ENCODE measurements at places on chromosomes 12 and 14.

GRCh38 chr12:104990950-104991349 is 4.8 kb downstream of the NOPCHAP1 start:
- DNase-seq: no peak

GRCh38 chr12:113016796-113017195 is 38.5 kb downstream of the OAS2 start:
- DNase-seq: no peak

DNA sequence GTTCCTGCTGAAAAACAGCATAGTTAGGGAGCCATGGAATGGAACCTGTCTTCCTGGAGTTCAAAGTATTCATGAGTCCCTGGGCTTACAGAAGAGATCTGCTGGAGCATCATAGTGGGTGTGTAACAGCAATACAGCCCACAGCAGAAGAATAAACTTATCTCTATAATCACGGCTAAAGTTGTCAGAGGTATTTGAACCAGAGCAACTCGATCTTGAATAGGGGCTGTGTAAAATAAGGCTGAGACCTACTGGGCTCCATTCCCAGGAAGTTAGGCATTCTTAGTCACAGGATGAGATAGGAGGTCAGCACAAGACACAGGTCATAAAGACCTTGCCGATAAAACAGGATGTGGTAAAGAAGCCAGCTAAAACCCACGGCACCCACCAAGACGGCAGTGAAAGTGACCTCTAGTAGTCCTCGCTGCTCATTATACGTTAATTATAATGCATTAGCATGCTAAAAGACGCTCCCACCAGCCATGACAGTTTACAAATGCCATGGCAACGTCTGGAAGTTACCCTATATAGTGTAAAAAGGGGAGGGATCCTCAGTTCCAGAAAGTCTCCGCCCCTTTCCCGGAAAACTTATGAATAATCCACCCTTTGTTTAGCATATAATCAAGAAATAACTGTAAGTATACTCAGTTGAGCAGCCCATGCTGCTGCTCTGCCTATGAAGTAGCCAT is 223.4 kb downstream of the PCNX1 start:
- peak; percentile 38 for DNase-seq

DNA sequence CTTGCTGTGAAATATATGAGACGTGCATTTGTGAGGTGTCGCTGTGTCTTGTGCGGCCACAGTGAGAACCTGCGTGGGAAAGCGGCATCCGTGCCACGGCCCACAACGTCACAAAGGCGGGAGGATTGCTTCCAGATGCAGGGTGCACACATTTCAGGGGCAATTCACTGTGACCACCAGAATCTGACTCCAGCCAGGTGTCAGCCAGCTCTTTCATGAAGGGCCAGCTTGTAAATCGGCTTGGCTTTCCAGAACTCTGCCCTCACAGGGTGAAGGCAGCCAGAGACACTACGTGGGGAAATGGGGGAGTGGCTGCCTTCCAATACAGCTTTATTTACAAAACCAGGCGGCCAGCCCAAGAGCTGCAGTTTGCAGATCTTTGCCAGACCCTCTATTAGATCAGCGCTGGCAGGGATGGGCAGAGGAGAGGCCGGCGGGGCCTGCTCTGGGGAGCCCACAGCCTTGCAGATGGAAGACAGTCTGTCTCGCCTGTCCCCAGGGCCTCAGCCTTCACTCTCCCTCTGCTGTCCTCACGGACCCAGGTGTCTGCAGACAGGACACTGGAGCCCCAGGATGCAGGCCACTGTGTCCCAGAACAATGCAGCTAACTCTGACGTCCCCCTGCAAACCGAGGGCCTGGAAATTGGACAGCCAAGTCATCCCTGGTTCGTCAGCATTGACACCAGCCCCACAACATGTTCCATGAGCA is 53.5 kb downstream of the ADGRD1 start:
- DNase-seq: no peak

GRCh38 chr14:49310298-49310697 is 275.9 kb downstream of the RPS29 start:
- no peak for DNase-seq

- no peak for DNase-seq
Measured at GRCh38 chr14:75168586-75169335, 7.7 kb downstream of the TMED10 start.

DNA sequence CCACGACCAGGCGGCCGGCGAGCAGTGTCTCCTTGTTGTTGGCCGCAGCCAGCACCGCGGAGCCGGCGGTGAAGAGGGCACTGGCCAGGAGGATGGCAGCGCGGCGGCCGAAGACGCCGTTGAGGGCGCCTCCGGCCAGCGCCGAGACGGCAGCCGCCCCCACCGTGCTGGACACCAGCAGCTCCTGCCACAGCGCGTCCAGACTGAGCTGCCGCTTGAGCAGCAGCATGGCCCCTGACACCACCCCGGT is 691 bp downstream of the SLC2A13 start:
- DNase-seq: no peak

DNA sequence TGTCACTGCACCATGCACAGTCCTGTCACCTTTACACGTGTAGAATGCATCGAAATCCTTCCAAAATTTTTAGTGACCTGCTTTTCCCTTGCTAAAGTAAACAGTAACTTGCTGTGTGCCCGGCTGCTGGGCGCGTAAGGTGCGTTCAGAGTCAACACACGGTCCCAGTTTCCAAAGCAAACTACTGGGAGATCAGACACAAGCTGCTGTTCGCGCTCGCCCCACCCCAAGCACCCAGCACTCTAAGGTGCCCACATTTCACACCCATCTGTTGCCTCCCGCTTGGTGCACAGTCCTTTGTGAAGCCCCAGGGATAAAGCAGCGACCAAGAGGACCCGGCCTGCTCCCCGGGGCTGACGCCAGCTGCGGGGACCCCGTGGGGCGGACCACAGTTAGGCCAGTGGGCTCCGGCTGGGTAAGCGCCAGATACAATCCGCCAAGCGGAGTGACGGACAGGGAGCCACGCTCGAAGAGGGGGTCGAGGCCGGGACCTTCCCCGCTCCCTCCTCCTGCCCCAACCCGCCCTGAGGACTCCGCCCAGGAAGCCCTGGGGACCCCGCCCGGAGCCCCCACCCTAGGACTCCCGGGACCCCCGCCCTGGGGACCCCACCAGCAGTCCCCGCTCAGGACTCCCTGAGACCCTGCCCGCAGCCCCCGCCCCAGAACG is 633 bp downstream of the STX2 start:
- peak; percentile 59 for DNase-seq

DNA sequence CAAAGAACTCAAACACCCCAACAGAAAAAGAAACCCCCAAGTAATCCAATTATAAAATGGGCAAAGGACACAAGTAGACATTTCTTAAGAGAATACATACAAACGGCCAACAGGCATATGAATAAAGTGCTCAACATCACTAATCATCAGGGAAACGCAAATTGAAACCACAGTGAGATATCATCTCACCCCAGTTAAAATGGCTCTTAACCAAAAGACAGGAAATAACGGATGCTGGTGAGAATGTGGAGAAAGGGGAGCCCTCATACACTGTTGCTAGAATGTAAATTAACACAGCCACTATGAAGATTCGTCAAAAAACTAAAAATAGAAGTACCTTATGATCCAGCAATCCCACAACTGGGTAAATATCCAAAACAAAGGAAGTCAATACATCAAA is 52.4 kb downstream of the CLMN start:
- DNase-seq: no peak

- no peak for DNase-seq
Measured at GRCh38 chr14:60946773-60947172, 34.1 kb downstream of the TRMT5 start.

DNA sequence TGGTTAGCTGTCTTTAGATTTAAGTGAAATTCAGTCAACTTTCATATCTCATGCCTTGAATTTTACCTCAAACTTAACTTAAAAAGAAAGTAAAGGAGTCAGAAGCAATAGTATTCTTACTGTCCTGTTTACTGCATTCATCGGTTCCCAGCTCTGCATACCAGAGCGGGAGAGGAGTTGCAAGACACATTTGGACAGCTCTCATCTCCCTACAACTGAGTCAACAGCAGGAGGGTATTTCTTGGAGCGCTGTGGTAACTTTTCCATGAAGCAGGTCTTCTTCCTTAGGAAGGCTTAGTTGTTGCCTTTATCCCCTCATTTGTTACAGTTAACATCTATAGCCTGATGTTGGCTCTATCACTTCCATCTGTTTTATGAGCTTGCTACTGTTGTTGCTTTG is 65.1 kb downstream of the TRMT5 start:
- no peak for DNase-seq

DNA sequence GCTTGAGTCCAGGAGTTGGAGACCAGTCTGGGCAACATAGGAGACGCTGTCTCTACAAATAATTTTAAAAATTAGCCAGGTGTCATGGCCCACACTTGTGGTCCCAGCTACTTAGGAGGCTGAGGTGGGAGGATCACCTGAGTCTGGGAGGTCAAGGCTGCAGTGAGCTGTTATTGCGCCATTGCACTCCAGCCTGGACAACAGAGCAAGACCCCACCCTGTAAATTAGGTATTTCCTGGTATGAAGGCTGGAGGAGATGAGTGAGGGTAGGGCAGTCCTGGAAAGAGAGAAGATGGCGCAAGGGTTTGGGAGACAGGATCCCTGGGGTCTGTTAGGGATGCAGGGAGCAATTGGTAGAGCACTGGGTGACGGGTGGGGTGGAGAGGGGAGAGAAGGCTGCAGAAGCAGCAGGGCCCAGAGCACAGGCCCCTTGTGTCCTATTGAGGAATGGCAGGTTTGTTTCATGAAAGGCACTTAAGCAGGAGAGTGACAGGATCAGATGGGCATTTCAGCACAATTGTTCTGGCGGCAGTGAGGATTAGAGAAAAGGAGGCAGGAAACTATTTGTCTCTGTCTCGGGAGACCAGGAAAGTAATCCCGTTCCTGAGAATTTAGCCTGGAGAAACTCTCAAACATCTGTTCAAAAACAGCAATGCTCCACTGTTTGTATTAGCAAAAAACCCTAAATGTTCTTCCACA is 47.2 kb upstream of the KTN1 start:
- no peak for DNase-seq

DNA sequence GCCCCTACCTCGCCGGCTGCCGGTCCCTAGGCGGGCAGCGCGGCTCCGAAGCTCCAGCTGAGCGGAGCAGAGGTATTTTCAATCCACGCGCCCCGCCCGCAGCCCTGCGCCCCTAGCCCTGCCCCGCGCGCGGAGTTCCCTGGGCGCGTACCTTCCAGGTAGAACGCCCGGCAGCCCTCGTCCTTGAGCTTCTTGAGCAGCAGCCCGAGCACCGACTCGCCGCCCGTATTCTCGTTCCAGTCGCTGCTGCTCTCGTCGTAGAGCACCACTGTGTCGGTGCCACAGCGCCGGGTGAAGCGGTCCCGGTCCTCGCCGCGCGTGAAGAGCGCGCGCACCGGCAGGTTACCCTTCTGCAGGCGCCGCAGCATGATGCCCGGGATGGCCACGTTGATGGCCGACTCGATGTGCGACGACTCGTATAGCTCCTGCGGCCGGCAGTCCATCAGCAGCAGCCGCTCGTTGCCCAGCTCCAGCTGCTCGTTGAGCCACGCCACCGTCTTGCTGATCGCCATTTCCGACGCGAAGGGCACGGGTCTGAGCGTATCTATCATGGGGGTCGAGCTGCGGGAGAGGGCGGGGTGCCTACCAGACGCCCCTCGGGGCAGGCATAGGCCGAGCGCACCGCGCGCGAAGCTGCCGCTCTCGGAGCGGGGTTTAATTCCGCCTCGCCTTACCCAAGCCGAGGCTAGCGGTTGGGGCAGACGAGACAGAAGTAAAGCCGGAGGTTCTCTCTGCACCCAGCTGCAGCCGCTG is 636 bp downstream of the DUSP6 start:
- peak; percentile 65 for DNase-seq

DNA sequence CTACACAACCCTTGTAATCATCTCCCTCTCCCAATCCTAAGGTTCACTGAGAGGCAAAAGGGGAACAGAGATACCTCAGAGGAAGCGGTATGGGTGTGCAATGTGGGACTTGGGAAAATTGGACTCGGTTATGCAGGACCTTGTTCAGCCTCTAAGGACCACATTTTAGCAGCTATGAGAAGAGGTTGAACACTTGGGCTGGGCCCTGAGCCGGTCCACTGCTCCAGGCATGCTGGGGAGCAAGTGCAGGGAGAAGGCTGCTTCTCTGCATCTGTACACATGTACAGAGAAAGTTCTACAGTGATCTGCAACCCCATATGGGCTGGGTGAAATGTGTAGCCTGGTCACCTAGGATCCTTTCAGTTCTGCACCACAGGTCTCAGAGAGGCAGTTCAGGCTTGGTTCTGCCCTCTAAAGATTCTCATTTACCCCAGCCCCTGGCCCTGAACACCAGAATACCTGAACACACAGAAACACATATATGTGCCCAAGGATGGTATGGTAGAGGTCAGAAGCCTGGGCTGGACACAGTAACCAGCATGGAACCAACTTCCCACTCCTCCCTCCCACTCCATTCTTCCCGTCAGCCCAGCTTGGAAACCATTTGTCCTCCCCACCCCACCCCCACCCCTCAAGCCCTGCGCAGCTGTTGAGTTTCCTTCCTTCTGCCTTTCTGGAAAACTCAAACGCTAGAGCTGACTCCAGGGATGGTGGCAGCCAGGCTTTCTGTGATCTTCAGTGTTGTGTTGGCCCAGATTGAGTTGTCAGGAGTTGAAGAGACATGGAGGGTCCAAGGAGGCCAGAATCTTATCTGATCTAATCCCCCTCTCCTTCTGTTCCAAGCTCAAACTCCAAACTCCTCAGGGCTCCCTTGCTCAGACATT is 10.4 kb downstream of the HOXC5 start:
- no peak for DNase-seq

- DNase-seq: no peak
Measured at GRCh38 chr12:107776171-107776570, 1.7 kb downstream of the ASCL4 start.

- no peak for DNase-seq
Measured at GRCh38 chr14:23468704-23469126, 788 bp upstream of the NGDN start.

- no peak for DNase-seq
Measured at GRCh38 chr12:13045816-13046215, 1.6 kb downstream of the FAM234B start.

GRCh38 chr14:103138301-103139131 is 15.3 kb downstream of the TNFAIP2 start:
- no peak for DNase-seq

GRCh38 chr14:67942080-67942710 is 122.6 kb downstream of the RAD51B start:
- no peak for DNase-seq

DNA sequence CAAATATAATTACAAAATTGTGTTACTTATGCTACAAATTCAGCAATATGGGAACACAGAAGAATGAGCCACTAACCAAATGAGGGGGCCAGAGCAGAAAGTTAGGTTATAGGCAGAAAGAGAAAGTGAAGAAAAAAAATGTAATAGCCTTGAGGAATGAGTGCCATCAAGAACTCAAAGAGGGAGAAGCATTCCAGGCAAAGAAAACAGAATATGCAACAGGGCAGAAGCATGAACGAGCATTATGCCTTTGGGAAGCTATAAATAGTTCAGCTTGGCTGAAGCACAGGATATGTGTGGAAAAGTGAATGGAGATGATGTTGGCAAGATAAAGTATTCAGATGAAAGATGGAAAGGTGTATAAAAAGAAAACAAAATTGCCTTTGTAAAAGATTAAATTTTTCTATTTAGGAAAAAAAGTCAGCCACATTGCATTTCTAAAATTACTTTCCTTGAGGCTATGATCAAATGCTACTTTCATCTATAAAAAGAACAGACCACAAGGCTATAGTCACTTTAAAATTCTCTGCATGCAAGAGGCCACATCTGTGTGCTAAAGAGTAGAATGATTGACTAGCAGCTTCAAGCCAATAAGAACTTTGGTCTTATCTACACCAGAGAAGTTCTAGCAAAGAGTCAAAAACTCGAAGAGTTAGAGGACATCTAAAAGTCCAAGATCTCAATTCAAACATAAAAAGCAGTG is 193.6 kb upstream of the GARIN6 start:
- no peak for DNase-seq

All from activated T-cell treated with anti-CD3 and anti-CD28 coated beads, Interleukin-2, amount 50 U/mL, for 48 hours (primary cell).